T follicular helper cell (primary cell): ENCODE measurements at places on chromosomes 12 and 14.

- no peak for DNase-seq
Observed at GRCh38 chr12:70227911-70228310, 15.3 kb upstream of the CNOT2 start.

- DNase-seq = no peak
Observed at GRCh38 chr12:66345956-66346355, 43.7 kb downstream of the HELB start.

DNA sequence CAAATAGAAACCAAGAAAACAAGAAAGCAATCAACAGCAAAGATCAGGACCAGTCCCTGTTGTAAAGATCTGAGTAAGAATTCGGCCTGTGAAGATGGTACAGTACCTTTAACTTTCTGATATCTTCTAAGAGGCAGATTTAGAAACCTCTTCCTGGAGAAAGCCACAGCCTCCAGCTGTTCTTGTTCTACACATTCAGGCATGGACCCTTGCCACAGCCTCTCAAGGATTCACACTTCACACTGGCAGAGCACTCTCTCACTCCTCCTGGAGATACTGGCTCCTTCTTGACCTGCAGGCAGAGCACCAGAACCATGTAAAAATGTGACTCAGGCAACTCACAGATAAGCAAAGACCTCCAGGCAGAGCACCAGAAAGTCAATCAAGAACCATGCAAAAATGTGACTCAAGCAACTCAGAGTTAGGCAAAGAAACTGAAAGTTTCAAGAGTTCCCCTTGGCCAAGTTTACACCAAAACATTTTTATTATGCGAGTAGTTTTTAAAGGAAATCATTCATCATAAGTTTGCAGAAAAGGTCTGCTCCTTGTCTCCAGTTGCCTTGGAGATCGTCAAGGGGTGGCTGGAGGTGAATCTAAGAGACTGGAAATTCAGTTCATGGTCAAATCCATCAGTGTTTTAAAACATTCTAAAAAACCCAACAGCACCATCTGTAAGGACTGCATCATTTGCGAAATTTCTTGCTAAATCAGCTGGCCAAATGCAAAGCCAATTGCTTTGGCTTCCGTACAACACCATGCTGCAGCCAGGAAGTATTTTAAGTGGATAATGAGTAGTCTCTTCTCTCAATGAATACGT is 119.3 kb upstream of the MDM1 start:
- no peak for DNase-seq

GRCh38 chr14:29085546-29085945 is 319.0 kb downstream of the FOXG1 start:
- DNase-seq = no peak

- DNase-seq = no peak
Observed at GRCh38 chr12:32920506-32921085, 24.0 kb upstream of the PKP2 start.

DNA sequence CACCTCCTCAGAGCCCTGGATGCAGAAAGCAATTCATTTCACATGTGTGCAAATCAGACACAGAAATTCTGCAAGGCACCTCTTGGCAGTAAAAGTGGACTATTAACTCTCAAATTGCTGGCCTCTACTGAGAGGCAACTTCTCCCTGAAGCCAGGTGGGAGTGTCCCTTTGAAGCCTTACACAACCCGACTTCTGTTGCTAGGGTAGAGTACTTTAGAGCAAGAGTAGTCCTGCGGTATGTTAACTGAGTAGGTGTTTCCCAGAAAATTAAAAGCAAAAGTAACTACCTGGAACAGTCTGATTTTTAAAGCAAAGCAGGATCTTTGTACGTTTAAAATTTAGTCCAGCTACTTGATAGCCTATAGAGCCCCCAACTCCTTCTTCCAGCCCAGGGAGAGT is 483.4 kb downstream of the DIO2 start:
- DNase-seq = no peak

- DNase-seq = no peak
Observed at GRCh38 chr12:58918469-58918844, 1.8 kb downstream of the LRIG3 start.

DNA sequence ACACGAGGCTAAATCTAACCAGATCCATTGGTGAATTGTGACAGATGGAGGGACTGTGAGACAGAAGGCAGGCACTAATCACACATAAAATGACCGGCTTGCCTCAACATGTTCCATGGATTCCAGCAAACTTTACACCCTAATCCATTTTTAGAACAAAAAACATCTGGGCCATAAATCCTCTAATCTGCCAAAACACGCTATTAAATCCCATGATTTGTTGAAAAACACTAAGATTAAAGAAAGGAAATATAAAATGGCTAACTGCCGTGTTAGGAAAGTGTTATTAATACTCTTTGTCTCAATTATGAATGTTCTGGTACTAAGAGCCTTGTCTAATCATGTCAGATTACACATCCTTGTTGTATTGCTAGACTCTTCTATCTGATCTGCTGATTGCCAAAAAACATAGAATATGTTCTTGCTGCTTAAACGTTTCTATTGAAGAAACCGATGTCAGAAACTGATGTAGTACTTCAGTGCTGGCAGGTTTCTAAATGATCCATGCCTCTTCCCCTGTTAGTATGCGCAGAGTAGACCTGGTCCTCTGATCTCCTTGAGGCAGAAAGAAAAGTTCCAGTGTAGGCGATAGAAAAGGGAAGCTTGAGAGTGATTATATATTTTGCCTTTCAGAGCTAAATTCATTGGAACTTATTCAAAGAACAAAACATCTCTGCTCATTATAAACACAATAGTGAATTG is 384.9 kb downstream of the SOX5 start:
- no peak for DNase-seq

GRCh38 chr12:114221136-114221833 is 184.7 kb downstream of the TBX5 start:
- no peak for DNase-seq

- no peak for DNase-seq
Observed at GRCh38 chr12:103875666-103876065, 34.6 kb upstream of the NT5DC3 start.

DNA sequence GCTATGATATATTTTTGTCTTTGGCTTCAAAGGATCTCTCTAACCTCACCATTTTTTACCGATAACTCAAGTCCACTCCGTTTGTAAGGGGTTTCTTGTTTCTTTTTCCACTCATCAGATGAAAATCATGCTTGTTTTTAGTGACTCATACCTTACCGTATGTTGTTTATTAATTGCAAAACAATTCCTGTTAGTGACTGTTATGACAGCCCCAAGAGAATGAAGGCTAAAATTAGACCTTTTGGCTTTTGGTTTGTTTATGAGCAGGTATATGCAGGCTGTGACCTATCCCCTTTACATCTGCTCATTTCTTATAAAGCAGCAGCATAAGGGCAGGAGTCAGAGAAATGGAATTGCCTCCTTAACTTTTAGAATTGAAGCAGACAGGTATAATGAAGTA is 319.8 kb downstream of the CEP128 start:
- no peak for DNase-seq

GRCh38 chr14:90567191-90567590 is 170.4 kb downstream of the CALM1 start:
- no peak for DNase-seq

GRCh38 chr12:2250797-2251196 is 198.0 kb downstream of the CACNA1C start:
- no peak for DNase-seq

DNA sequence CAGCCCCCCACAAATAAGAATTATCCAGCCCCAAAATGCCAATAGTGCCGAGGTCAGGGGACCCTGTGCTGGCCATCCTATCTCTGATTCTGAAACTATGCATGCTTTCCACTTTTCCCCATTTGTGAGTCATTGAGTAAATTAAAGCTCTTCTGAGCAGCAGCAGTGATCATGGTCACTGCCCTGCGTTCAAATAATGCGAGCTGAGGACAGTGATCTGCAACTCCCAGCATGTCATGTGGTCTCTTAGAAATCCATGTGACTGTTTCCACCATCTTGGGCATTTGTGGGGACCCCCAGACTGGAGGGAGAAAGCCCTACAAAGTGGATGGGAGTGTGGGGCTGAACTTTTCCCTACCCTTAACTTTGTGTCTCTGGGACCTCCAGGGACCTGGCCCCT is 53.8 kb downstream of the C14orf132 start:
- DNase-seq = no peak

- no peak for DNase-seq
Observed at GRCh38 chr14:93035917-93036651, 79.6 kb downstream of the ITPK1 start.

DNA sequence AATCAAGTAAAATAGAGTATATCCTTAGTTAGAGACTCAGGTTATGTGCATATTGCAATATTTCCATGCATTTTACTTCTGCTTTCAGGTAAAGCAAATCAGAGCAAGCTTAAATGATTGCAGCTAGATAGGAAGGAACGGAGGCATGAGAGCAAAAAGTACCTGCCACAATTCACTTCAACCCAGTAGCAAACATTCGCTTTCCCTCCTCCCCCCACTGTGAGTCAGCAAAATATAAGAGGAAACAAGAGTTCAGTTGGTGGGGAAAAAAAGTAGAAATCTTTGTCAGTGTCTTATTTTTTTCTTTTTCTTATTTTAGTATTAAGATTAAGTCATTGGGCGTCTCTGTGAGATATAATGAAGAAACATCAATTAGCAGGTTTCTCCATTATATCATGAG is 475.4 kb downstream of the NPAS3 start:
- DNase-seq = no peak

DNA sequence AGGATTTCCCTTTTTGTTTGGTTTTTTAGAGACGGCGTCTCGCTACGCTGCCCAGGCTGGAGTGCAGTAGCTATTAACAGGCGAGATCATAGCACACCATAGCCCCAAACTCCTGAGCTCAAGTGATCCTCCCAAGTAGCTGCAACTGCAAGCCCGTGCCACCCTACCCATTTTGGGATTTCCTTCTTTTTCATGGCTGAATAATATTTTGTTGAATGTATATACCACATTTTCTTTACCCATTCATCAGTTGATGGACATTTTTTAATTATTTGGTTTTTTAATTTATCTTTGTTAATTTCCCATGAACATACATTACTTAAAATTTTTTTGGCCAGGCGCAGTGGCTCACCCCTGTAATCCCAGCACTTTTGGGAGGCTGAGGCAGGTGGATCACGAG is 15.2 kb downstream of the PITPNM2 start:
- no peak for DNase-seq

DNA sequence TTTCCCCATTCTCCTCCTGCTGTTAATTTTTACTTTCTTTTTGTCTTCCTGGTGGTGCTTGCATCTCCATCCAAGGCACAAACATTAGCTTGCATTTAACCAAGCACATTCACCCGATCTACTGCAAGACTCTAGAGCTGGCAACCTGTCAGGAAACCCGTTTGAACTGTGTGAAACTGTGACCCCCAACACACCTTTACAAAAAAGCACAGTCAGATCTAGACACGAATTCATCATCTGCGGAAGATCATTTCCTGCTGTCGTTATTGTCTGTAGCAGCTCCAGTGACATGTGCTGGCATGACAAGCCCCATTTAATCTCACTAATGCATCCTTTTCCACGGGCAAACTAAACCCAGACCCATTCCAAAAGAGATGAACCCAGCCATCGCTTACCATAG is 340.5 kb downstream of the VRK1 start:
- DNase-seq = no peak

- DNase-seq = no peak
Observed at GRCh38 chr14:41137741-41138140, 468.9 kb upstream of the LRFN5 start.

- no peak for DNase-seq
Observed at GRCh38 chr12:132422040-132422380, 67.9 kb upstream of the FBRSL1 start.

- no peak for DNase-seq
Observed at GRCh38 chr12:8081251-8081920, 688 bp upstream of the NECAP1 start.

DNA sequence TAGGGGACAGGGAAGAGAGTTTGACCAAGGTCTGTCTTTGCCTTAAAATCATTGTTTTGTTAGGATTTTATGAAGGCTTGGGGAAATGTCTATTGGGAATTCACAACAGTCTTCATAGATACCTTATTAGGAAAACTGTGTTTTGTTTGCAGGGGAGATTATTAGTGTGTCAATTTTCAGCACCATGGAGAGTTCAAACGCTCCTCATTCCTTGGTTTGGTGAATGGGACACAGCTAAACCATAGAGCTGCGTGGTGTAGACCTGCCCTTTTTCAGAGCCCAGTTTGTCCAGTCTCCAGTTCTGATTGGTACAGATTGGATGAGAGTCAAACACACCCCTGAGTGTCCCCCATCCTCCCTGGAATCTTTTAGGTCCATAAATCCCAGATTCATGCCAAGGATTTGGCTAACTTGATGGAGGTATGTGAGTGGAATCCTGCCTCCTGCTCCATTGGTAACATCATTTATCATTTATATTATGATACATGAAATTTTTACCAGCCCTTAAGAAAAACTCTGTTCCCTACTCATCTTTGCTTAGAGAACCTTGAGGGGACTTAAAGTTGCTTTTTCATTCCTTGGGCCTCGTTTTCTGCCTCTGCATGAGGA is 12.0 kb downstream of the NGDN start:
- no peak for DNase-seq

- no peak for DNase-seq
Observed at GRCh38 chr14:24794644-24795305, 160.8 kb upstream of the GZMB start.

- no peak for DNase-seq
Observed at GRCh38 chr14:24290746-24291145, 8.8 kb downstream of the DHRS1 start.

- DNase-seq = no peak
Observed at GRCh38 chr14:55160989-55161388, 30.4 kb downstream of the DLGAP5 start.

GRCh38 chr14:104223101-104224041 is 85.0 kb downstream of the KIF26A start:
- no peak for DNase-seq

GRCh38 chr12:9604287-9604686 is 3.4 kb downstream of the KLRB1 start:
- no peak for DNase-seq

DNA sequence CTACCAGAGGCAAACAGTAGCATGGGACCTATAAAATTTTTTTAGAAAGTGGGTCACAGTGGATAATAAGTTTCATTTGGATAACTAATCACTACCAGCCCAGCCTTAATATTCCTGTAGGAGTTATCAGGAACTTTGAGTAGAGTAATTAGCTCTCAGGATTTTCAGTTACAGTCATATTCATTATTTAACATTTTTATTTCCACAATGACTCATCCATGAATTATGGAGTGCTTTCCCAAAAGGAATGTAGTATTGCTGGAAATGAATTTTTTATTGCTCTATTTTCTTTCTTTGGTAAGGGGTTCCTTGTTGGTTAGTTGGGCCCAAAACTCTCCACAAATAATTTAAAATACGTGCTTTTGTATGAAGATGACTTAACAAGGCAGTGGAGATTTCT is 53.7 kb downstream of the ERC1 start:
- no peak for DNase-seq

GRCh38 chr14:68503186-68503825 is 289.6 kb downstream of the ZFP36L1 start:
- DNase-seq = no peak

- DNase-seq = no peak
Observed at GRCh38 chr14:70666361-70666686, 24.6 kb downstream of the TTC9 start.
